T follicular helper cell (primary cell): ENCODE measurements at places on chromosomes 6 and 20.
A peak's percentile ranks its signal among the peaks of the same experiment; 100 is the strongest.

DNA sequence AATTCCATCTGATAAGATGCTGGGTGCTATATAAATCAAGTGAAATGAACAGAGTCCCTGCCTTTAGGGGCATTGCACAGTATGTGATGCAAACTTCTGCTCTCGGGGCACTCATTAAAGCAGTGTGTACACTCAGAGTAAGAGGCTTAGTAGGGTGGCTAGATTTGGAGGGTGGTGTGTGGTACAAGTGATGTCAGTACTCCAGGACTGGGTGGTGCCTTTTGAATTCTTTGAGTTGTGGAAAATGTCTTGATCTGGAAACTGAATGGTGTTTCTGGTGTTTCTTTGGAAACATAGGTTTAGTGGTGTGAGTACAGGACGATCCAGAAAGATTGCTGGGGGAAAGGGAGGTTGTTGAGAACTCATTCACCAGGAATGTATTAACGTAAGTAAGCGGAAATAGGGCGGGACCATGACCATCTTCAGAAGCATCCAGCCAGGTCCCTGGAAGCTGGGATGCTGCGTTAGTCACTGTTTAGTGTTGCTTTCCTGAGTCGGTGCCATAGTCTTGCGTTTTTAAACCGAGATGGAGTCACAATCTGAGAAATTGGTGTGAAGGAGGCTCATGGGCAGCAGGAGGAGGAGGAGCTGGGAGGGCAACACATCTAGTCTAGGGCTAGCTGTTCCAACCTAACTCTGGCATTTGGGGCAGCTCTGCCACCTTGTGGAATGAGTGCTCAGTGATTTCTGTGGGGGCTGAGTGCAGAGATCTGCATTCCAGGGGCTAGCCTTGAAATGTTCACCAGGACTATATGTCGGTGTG is 70.3 kb downstream of the SCAND1 start:
- DNase-seq = peak; percentile 37

- no peak for DNase-seq
Measured at GRCh38 chr6:13765570-13765969, 48.8 kb downstream of the MCUR1 start.

GRCh38 chr6:169866668-169867521 is 115.5 kb downstream of the ERMARD start:
- no peak for DNase-seq

DNA sequence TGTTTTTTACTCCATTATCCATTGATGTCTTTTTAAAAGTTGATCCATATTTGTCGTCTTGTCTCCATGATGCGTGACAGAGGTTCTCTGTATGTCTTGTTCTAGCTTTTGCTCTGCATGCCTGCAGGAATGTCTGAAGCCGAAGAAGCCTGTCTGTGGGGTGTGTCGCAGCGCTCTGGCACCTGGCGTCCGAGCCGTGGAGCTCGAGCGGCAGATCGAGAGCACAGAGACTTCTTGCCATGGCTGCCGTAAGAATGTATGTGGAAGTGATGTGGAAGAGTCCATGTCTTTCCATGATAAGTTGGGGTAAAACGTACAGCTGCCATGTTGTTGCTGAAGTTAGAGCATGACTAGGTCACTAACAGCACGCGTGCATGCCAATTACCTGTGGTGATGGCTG is 5.3 kb downstream of the RNF114 start:
- no peak for DNase-seq

DNA sequence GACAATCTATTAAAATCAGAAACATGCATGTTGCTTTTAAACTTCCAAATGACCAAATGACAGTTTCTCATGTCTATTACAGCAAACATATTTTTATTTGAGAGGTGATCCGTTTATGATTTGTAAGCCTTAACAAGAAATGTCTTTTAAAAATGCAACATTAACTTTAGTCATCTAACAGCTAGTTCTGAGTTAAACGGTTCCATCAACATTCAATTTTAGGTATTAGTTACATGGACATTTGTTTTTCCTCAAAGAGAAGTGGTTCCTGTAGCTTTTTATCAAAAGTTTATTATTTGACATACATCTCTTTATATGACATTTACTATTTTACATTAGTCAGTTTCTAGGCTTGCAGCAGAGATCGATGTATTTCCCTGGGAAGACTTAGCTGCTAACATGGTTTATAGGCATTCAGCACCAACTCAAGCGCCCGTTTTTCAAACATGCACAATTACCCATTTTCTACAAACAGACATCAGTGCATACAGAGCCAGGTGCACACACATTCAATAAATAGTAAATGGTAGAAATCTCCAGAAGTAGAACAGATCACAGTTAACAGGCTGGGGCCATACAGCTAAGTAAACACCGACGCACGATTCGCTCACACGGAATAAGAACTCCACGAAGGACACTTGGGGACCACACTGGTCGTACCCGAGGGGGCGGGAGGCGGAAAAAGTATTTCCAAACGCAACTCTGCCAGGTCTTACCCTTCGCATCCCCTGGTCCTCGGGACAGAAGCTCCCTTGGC is 882 bp downstream of the CNR1 start:
- DNase-seq = no peak

DNA sequence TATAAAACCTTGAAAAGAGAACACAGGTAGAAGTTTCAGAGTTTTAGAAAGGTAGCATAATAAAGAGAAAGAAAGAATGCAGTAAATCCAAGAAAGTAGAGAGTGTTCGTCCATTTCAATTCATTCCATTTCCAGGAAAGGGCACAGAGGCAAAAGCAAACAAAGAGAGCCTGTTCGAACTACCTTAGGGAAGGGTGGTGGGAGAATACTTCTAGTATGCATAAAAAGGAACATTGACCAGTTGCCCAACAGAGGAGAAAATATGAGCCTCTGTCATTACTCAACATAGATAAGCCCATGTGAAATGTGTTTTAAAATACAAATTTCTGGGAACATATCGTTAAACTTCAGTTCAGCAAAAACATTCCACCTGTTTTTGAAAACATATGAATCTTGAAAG is 60.6 kb downstream of the CYP39A1 start:
- DNase-seq = no peak

DNA sequence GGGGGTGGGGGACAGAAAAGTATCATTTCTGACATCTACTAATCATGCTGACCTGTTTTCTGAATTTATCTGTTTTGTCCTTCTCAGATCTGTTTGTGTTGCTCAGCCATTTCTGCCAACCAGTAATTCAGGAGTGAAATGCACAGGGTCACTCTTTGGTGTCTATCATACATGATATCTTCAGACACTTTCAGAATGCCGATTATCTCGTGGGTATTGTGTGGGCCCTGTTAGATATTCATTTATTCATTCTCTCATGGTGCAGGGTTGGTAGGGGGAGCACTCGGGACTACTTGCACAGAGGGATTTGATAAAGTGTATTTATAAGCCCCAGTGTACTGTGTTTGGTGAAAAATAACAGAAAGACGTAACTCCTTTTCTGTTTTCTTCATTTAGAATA is 101.2 kb upstream of the CITED2 start:
- no peak for DNase-seq
